Stimulated activated CD8-positive, alpha-beta memory T cell treated with anti-CD3 and anti-CD28 coated beads, Interleukin-4, amount 100 ng/mL, for 48 hours (primary cell): ENCODE measurements at places on chromosomes 16 and 17.

DNA sequence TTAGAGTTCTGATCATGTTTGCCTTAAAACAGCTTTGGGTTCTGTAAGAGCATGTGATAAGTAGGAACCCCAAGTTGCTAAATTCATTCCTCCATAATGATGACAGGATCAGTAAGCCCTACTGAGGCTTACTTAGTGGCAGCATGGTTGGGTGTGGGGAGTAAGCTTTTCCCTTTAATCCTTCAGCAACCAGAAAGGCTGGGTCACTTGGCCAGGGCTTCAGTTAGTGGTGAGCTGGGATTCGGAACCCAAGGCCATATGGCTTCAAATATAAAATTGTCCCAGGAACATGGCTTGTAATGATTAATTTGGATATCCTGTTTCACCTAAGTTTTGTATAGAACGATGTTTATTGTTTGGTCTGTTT, 850 bp downstream of the GINS3 start:
- DNase-seq, result no peak

- DNase-seq, result no peak
Observed at GRCh38 chr17:34572483-34572882, 6.9 kb upstream of the TMEM132E start.

- DNase-seq, result no peak
Observed at GRCh38 chr17:34377078-34377823, 14.2 kb upstream of the CCL1 start.

- DNase-seq, result no peak
Observed at GRCh38 chr16:75204410-75204758, 2.6 kb downstream of the CTRB2 start.

- DNase-seq, result no peak
Observed at GRCh38 chr17:31052187-31052889, 42.4 kb upstream of the NF1 start.

DNA sequence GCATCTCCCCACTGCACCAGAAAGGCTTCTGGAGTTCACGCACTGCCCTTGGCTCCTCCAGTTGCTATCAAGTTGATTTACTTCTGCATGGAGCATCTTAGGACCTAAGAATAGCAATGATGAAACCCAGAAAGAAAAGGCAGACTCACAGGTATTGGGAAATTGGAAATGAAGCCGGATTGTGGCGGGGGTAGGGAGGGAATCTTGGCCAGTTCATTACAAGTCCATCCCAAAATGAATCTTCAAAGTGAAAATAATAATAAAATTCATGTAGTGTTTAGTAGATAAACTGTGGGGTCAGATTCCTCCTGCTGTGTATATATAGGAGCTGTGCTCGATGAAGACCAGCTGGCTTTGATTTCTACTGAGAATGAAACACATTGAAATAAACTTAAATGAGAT, 33.7 kb downstream of the TEKT3 start:
- DNase-seq, result no peak

DNA sequence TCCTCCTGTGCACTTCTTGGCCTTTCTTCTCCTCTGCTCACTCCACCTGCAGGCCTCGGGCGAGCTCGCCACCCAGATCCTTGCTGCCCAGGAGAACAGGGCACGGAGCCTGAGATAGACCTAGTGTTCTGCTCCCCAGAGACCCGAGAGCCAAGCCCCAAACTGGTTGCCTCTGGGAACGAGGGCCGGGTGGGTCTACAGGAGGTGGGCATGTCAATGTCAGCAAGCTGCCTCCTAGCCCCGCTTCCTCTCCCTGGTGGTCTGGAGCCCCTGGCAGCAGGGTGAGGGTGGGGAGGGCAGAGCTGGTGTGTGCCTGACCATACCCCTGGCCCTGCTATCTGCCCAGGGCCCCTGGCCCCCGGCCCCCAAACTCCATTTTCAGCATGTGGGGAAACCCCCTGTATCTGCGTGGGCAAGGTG, 841 bp upstream of the NDRG4 start:
- no peak for DNase-seq

DNA sequence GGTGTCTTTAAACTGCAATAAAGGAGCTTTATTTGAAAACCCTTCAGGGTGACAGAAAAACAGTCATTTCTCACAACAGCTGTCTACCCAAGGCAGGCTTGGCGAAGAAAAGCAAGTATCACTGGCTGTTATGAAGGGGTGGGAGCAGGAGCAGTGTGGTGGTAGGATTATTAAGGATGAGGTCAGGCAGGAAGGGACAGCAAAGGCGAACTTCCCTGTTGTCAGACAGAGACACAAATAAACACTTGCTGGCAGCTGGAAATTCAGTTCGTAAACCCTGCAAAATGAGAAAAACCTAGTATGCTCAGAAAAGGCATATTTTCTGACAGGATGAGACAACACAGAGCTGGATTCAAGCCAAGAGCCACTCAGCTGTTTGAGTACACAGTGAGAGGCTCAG, 416.3 kb upstream of the CDH5 start:
- no peak for DNase-seq

- DNase-seq, result no peak
Observed at GRCh38 chr17:34384271-34384670, 21.2 kb upstream of the CCL1 start.

GRCh38 chr16:276426-277077, 808 bp upstream of the RGS11 start:
- no peak for DNase-seq

GRCh38 chr16:4947722-4948503, 10.2 kb upstream of the SEC14L5 start:
- no peak for DNase-seq

- no peak for DNase-seq
Observed at GRCh38 chr17:56144223-56144622, 9.1 kb upstream of the ANKFN1 start.

GRCh38 chr16:50717091-50717490, 23.7 kb downstream of the NOD2 start:
- no peak for DNase-seq

GRCh38 chr16:11076259-11077018, 132.1 kb downstream of the CLEC16A start:
- peak; percentile 87 for DNase-seq

- no peak for DNase-seq
Observed at GRCh38 chr17:46817151-46817900, 1.2 kb downstream of the WNT3 start.

DNA sequence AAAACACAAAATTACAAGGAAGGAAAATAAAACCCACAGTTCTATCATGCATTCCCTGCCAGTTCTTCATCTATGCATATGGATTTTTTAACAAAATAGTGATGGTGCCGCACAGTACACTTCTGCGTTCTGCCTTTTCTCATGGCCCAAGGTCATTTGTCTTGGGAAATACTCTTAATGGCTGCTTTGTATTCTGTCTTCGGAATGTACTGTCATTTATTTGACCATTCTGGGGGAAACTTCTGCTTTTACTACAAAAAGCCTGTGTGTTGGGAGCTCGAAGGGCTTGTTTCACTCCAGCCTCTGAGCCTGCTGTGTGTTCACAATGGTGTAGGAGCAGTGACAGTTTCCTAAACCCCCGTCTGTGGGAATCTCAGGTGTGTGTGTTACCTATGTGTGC, 82.8 kb upstream of the SEC14L1 start:
- no peak for DNase-seq

GRCh38 chr16:58409316-58409973, 17.2 kb downstream of the GINS3 start:
- DNase-seq, result no peak
